Amniotic epithelial cell (primary cell): ENCODE measurements at places on chromosomes 3 and 15.

- no peak for DNase-seq
Observed at GRCh38 chr3:133016838-133017309, 21.3 kb upstream of the TMEM108 start.

DNA sequence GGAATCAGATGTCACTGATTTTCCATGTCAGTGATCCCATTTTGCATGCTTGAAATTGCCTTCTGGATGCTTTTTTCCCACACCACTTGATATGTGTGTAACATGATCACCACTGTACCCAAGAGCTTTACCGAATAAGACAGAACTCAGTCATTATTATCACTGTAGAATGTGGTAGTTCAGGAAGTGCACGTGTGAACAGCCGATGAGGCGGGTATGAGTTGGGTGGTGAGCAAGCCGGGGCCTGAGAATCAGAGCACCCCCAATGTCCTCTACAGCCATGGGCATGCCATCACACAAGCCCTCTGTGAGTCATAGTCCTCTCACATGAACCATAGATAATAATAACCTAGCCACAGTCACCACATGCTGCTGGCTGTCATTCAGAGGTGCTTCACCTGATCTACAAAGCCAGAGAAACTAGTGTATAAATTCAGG, 470.8 kb downstream of the SOX2 start:
- no peak for DNase-seq

DNA sequence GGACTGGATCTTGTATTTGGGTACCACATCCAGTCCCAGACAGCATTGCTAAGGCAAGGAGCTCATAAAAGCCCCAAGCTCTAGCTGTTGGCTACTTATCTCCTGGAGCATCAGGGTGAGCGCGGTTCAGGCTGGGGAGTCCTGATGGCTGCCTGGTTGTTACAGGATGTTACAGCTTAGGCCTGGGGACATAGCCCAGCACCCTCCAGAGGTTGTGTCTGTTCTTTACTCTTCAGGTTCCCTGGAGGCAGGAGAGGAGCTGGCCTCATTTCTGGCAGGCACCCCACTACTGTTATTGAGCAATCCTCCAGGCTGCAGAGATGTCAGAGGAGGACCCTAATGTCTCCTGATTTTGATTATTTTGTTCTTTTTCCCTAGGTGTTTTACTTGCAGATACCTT, 26.6 kb downstream of the APBA2 start:
- no peak for DNase-seq

- DNase-seq: no peak
Observed at GRCh38 chr3:194034346-194035336, 101.3 kb upstream of the HES1 start.

GRCh38 chr3:15771444-15771843, 26.3 kb downstream of the ANKRD28 start:
- no peak for DNase-seq

DNA sequence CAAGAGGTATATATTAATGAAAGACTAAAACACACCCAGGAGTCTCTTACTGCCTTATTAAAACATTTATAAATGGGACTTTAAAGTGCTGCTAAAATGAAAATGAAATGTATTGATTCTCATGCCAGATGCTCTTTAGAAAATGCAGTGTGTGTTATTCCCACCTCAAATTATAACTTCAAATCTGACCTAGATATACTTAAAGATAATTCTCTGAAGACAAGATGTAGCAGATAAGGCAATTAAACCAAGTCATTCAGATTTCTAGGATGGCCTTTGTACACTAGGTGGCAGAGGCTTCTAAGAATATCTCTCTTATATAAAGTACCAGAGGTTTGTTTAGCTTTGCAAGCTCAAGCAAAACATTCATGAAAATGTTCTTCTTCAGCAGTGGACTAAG, 26.9 kb upstream of the GOLGA8B start:
- no peak for DNase-seq

GRCh38 chr15:75229191-75230015, 27.7 kb downstream of the C15orf39 start:
- peak; percentile 33 for DNase-seq

- no peak for DNase-seq
Observed at GRCh38 chr3:112117415-112117814, 15.6 kb downstream of the GCSAM start.

DNA sequence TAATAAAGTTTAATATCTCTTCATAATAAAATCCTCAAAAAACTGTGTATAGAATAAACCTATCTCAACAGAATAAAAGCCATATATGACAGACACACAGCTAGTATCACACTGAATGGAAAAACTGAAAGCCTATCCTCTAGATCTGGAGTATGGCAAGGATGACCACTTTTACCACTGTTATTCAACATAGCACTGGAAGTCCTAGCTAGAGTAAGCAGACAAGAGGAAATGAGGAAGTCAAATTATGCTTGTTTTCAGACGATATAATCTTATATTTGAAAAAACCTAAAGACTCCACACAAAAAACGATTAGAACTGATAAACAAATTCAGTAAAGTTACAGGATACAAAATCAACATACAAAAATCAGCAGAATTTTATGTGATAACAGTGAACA, 57.4 kb upstream of the DIPK2A start:
- no peak for DNase-seq
